Heart left ventricle (tissue), 16 donors: ENCODE measurements at places on chromosomes 6 and 20. TPM values are rescaled to one million over a fixed set of nuclear protein-coding genes. Genes with fewer than 3 reads are reported as not detected.
A peak's percentile ranks its signal among the peaks of the same experiment; 100 is the strongest.

NXT1 gene
- total RNA-seq: 12.3 TPM

TAGAP gene
- total RNA-seq: 1.4 TPM

TP53RK gene
- total RNA-seq: 8.3 TPM

GNRH2 gene
- total RNA-seq: not detected

- no peak for DNase-seq
Observed at GRCh38 chr20:16097788-16098187, 475.5 kb downstream of the KIF16B start.

- DNase-seq: peak; percentile 13
Observed at GRCh38 chr20:61937963-61938838, 127.5 kb downstream of the TAF4 start.

- DNase-seq: peak; percentile 82
Observed at GRCh38 chr6:154615483-154616025, 105.1 kb upstream of the CNKSR3 start.

- DNase-seq: no peak
Observed at GRCh38 chr6:20034408-20034769, 177.9 kb downstream of the MBOAT1 start.
